ENCODE measurements at places on chromosomes 12 and 14.
A peak's percentile ranks its signal among the peaks of the same experiment; 100 is the strongest.

DNA sequence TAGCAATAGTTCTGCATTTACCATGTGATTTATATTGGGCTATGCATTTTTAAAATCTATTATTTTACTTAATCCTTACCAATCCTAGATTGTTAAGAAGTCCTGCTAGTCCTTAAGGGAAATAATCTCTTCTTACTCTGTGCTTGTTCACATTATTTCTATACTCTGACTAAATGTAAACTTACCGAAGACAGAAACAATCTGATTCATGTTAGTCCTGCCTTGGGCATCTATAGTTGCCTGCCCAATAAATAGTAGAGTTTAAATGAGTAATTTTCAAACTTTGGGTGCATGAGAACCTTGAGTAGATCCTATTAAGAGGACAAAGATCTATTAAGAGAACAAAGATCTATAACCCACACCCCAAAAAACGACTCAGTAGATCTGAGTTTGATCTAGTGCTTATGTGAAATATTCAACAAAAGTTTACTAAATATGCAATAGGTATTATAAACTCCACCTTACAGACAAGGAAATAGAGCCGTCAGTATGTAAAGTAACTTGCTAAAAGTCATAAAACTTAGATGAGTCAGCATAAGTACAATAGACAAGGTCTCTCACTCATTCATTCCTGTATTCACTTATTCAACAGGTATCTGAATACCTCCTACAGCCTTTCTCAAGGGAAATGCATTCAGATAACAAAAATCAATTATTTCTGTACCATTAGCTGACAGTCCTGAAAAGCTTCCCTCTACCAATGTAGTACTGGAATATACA, 127.6 kb downstream of the PAWR start:
- no peak for DNase-seq

DNA sequence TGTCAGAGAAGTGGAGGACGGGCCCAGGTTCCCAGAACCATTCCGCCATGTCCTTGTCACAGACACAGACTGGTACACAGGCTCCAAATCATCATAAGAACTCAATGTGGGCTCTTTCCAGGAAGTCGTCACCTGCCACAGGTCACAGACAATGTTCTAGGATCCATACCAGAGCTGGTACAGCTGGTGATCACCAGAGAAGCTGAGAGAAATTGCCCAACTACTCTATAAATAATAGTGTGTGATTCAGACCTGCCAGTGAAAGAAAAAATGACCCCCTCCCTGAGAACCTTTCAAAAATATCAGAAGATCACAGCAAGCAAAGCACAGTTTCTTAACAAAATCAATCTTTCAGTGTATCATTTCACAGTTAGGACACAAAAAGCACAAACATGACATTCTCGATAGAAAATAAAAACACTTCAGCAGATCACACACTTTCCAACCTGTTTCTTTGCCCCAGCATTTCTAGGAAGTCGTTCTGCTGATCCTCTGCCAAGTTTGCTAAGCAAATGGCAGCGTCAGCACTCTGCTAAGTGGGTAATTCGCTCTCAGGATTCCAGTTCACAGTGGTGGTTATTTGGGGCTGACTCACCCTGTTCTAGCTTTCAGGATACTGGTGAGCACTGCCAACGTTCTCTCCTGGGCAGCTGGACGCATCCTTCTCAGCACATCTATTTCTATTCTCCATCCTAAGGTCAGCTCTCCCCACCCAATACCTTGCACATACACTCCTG, 223.3 kb upstream of the SFSWAP start:
- DNase-seq, result no peak

DNA sequence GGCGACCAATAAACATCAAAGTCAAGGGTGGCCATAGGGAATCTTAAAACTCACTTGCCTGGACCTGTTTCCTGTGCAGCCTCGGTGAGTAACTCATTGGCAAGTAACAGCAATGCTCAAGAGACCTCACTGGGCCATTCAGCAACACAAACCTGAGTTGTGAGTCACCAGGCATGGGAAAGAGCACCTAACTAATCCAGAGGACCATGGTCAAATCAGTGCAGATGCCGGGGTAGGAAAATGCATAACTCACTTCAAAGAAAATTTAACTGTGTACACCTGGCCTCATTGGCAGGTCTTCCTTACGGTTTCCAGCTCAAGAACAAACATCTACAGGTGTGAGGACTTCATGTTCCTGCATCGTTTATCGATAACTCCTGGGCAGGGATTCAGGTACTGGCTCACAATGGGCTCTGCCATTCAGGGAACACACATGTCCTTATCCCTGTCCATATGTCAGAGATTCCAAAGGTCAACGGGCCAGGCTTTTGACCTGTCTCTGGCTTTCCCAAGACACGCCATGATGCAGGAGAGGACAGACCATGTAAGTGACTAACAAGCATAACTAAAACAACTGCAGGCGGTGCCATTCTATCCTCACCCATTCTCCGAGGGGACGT, 211.8 kb downstream of the ANO2 start:
- no peak for DNase-seq

- no peak for DNase-seq
Observed at GRCh38 chr12:132561427-132562156, 48.8 kb downstream of the LRCOL1 start.

- no peak for DNase-seq
Observed at GRCh38 chr14:105026033-105026785, 5.3 kb upstream of the CDCA4 start.

DNA sequence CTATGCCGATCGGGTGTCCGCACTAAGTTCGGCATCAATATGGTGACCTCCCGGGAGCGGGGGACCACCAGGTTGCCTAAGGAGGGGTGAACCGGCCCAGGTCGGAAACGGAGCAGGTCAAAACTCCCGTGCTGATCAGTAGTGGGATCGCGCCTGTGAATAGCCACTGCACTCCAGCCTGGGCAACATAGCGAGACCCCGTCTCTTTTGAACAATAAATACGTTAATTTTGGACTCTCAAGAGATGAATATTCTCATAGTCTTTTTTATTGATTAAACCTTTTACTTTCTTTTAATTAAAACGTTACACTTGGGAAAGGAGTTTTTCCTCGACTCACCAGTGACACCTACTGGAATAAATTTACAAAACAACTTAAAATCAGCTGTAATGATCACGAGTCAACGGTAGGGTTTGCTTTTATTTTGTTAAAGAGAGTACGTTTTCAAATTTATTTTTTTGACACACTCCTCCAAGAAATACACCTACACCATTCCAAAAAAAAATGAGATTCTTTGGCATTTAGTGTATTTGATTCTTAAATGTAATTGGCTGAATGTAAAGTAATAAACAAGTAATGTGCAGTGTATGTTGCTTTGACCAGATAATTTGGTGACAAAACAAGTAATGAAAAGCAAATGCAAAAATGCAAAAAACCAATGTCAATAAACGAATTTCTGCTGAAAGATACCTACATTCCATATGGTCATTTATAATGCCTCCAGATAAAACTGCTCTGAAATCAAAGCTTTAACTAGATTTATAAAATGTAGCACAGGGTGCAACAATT, 687 bp upstream of the RPS29 start:
- no peak for DNase-seq

- peak; percentile 97 for DNase-seq
Observed at GRCh38 chr14:77028384-77029231, at the start of gene IRF2BPL. Gene IRF2BPL (minus strand): TSS chr14:77028708. CDS start chr14:77027792, 916 bp downstream.
